Immature natural killer cell (primary cell): ENCODE measurements at places on chromosomes 1 and 21. TPM values are rescaled to one million over a fixed set of nuclear protein-coding genes. Genes with fewer than 3 reads are reported as not detected.

The INKA2 gene
- not detected for polyA plus RNA-seq

The PALMD gene
- polyA plus RNA-seq: not detected

The SPRR5 gene
- polyA plus RNA-seq: not detected

The PRAMEF6 gene
- polyA plus RNA-seq: not detected

The CTTNBP2NL gene
- not detected for polyA plus RNA-seq

The LEMD1 gene
- polyA plus RNA-seq: not detected

The MED8 gene
- polyA plus RNA-seq: 31.4 TPM

DNA sequence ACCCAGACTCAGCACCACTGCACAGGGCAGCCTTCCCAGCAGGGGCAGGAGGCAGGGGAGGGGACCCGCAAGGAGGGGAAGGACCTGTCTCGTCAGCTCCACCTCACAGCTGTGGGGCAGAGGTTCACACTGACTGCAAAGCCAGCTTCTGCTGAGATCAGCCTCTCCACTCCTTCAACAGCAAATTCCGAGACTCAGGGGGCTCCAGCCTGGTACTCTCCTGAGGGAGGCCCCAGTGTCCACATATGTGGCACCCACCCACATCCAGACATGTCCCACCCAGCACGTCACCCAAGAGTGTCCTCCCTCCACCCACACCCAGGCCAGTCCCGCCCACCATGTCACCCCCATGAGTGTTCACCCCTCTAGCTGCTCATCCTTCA is 329.5 kb downstream of the NPHP4 start:
- no peaks in the 10 kb centered on the region for H3K36me3 ChIP-seq
- no peaks in the 10 kb centered on the region for H3K27me3 ChIP-seq
- DNase-seq: no peak
- H3K4me1 ChIP-seq: no peaks in the 10 kb centered on the region

- peaks cover 13% of the 10 kb centered on the region for H3K36me3 ChIP-seq
- H3K27me3 ChIP-seq: no peaks in the 10 kb centered on the region
- H3K27ac ChIP-seq: no peak overlapping the region
- H3K4me1 ChIP-seq: peaks cover 47% of the 10 kb centered on the region
Measured at GRCh38 chr1:231550448-231550781, 21.9 kb downstream of the TSNAX start.

- no peak for DNase-seq
- H3K27me3 ChIP-seq: peaks cover 2% of the 10 kb centered on the region
- H3K27ac ChIP-seq: no peak overlapping the region
- H3K4me1 ChIP-seq: no peaks in the 10 kb centered on the region
Measured at GRCh38 chr1:218496561-218496960, 151.4 kb downstream of the TGFB2 start.

GRCh38 chr1:34125721-34126380 is 39.2 kb downstream of the CSMD2 start:
- H3K27ac ChIP-seq: no peak overlapping the region
- peaks cover 3% of the 10 kb centered on the region for H3K27me3 ChIP-seq

DNA sequence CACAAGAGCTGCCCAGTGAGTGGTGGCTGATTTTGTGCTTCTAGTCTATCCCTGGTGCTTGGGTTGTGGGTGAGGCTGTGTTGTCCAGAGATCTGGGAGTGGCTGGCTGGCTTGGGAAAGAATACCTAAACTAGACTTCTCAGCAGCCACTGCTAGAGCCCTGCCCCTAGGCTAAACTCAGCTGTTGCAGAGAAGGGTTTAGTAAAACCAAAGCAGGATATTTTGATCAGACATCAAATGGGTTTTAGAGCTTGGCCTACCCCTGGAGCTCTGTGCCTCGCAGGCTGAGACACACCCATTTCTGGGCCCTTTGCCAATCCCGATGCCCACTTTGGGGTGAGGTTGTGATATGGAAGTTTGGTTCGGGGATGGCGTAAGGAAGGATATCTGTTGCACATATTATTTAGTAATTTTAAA is 88.5 kb downstream of the UCK2 start:
- no peak overlapping the region for H3K27ac ChIP-seq
- DNase-seq: no peak
- peaks cover under 1% of the 10 kb centered on the region for H3K36me3 ChIP-seq
- H3K27me3 ChIP-seq: no peaks in the 10 kb centered on the region
- H3K4me3 ChIP-seq: no peak overlapping the region

GRCh38 chr1:61490924-61491323 is 234.0 kb downstream of the TM2D1 start:
- no peak overlapping the region for H3K27ac ChIP-seq
- no peaks in the 10 kb centered on the region for H3K4me1 ChIP-seq
- no peaks in the 10 kb centered on the region for H3K27me3 ChIP-seq
- no peaks in the 10 kb centered on the region for H3K36me3 ChIP-seq
- no peak for DNase-seq

DNA sequence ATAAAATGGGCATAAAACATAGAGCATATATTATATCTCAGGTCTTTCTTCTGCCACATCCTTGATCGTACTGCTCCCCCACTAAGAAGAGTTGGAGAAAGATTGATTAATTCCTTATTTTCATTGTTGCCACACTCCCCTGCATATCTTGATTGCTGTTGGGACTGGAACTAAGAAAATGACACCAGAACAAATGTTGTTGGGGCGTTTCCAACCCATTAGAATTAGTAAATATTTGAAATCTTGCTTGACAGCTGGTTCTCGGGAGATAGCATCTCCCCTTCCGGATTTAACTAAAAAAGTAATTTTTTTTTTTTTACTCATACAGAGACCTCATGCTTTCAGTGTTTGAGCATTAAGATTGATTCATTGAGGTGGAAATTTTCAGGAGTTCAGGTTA is 493.0 kb upstream of the PLXNA2 start:
- no peak for DNase-seq
- no peak overlapping the region for H3K27ac ChIP-seq
- no peaks in the 10 kb centered on the region for H3K36me3 ChIP-seq
- H3K4me3 ChIP-seq: no peak overlapping the region

DNA sequence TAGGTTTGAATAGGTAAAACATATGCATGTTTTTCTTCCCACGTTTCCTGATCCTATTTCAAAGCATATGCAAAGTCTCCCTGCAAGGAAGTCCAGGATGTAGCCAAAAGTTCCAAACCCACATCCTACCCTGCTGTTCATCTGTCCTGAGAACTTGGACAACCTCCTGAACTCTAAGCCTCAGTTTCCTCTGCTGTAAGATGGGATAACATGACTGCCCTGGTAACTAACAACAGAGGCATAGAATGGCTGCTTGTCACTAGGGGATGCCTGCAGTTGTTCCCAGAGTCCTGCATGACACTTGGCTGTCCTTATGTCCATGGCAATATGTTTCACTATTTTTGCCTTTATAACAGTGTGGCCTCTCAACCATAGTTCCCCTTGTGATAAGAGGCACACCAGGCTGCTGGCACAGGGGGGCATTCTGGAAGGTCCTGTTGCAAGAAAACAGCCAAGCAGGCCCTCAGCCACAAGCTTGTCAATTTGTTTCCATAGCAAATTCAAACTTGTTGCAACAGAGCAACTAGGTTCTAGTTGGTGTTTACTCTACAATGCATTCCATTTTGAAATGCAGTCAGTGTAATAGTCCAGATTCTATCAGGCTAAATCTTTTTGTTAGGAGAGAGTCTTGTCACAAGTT is 1.5 kb upstream of the HDGF start:
- H3K36me3 ChIP-seq: no peaks in the 10 kb centered on the region
- peaks cover 43% of the 10 kb centered on the region for H3K4me1 ChIP-seq
- H3K4me3 ChIP-seq: peak overlapping the region; percentile 93
- DNase-seq: no peak
- H3K27ac ChIP-seq: peak overlapping the region; percentile 95
- peaks cover 5% of the 10 kb centered on the region for H3K27me3 ChIP-seq

DNA sequence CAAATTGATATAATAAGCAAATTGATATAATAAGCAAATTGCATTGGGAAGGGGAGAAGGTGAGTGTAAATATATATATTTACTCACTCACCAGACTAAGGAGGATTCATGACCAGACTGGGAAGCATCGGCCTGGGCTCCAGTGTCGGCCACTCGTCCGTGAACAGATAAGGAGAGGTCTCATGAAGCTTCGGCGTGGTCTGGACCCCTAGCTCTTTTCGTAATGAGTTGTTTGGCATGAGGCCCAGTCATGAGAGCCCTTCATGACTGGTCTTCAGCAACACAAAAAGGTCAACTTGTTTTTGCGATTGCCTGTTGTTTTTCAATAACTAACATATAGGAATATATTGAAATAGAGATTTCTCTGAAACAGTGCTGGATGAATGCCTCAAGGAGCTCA is 222.9 kb upstream of the KCNK2 start:
- no peaks in the 10 kb centered on the region for H3K36me3 ChIP-seq
- H3K4me3 ChIP-seq: no peak overlapping the region
- H3K27me3 ChIP-seq: peaks cover 3% of the 10 kb centered on the region
- no peak for DNase-seq
- no peaks in the 10 kb centered on the region for H3K4me1 ChIP-seq
- H3K27ac ChIP-seq: no peak overlapping the region

- no peak for DNase-seq
- H3K27me3 ChIP-seq: peaks cover 4% of the 10 kb centered on the region
- H3K4me3 ChIP-seq: no peak overlapping the region
- H3K4me1 ChIP-seq: peaks cover 3% of the 10 kb centered on the region
- no peak overlapping the region for H3K27ac ChIP-seq
Measured at GRCh38 chr21:32800056-32800455, 28.5 kb upstream of the PAXBP1 start.

DNA sequence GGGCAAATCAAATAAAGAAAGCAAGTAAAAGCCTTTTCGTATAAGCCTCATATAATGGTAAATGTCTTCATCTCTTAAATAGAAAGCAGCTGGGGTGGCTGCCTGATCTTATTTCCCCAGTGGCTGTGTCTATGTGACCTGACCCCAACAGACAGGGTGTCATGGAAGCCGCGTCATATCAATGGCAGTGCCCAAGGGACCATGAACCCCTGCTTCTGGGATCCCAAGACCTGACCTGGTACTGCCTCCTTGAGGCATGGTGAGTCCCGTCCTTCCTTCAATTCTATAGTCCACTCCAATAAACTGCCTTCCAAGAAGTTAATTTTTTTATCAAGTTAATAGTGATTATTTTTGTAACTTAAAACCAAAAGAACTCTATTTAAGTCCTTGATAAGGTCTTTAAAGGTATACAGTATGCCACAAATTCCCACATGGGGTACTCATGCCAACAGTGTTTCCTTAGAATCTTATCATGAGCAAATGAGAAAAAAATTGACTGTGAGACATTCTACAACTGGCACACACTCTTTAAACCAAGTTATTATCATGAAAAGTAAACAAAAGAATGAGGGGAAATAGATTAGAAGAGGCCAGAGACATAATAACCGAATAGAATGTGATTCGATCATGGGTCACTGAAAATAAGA is 104.6 kb downstream of the ADSS2 start:
- H3K4me3 ChIP-seq: no peak overlapping the region
- H3K36me3 ChIP-seq: peaks cover 8% of the 10 kb centered on the region
- no peak overlapping the region for H3K27ac ChIP-seq
- H3K4me1 ChIP-seq: peaks cover 2% of the 10 kb centered on the region

DNA sequence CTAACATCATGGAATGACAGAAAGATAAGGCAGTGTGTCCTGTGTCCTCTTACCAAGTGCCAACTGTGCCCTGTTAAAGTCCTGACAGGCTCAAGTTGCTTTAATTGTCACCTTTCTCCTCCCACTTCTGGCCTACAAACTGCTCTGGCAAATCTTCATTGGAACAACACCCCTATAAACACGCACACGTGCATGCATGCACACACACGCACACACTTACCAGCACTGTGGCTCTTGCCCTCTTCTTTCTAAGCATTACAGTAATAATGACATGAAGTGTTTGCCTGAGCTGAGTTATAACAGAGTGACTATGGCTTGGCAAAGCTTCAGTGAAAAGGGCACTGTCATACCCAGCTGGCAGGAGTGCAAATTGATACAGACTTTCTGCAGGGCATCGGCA is 82.3 kb upstream of the SYT6 start:
- H3K4me3 ChIP-seq: no peak overlapping the region
- H3K27ac ChIP-seq: no peak overlapping the region
- peaks cover 4% of the 10 kb centered on the region for H3K27me3 ChIP-seq
- peaks cover 3% of the 10 kb centered on the region for H3K4me1 ChIP-seq

GRCh38 chr1:75672528-75673393 is 51.7 kb upstream of the ACADM start:
- no peak overlapping the region for H3K4me3 ChIP-seq
- no peaks in the 10 kb centered on the region for H3K4me1 ChIP-seq
- no peaks in the 10 kb centered on the region for H3K36me3 ChIP-seq
- H3K27me3 ChIP-seq: peaks cover 5% of the 10 kb centered on the region
- no peak overlapping the region for H3K27ac ChIP-seq

- H3K4me1 ChIP-seq: no peaks in the 10 kb centered on the region
- no peak for DNase-seq
- H3K36me3 ChIP-seq: no peaks in the 10 kb centered on the region
Measured at GRCh38 chr1:158017800-158018595, 24.6 kb downstream of the KIRREL1 start.

- no peak for DNase-seq
- no peak overlapping the region for H3K27ac ChIP-seq
Measured at GRCh38 chr1:69947837-69948236, 257.5 kb downstream of the LRRC40 start.

- no peak for DNase-seq
- H3K4me1 ChIP-seq: peaks cover 19% of the 10 kb centered on the region
Measured at GRCh38 chr1:173403996-173404395, 73.1 kb upstream of the PRDX6 start.

- H3K27me3 ChIP-seq: peaks cover 39% of the 10 kb centered on the region
- peaks cover 4% of the 10 kb centered on the region for H3K36me3 ChIP-seq
- peak overlapping the region; percentile 98 for H3K27ac ChIP-seq
- H3K4me3 ChIP-seq: peak overlapping the region; percentile 78
Measured at GRCh38 chr1:31939484-31940329, 1.5 kb upstream of the PTP4A2 start.

GRCh38 chr21:28522014-28522799 is 470.5 kb downstream of the LTN1 start:
- H3K27ac ChIP-seq: no peak overlapping the region
- peak; percentile 36 for DNase-seq
- H3K27me3 ChIP-seq: peaks cover 1% of the 10 kb centered on the region

GRCh38 chr1:50335036-50335435 is 88.2 kb downstream of the DMRTA2 start:
- H3K4me1 ChIP-seq: peaks cover 10% of the 10 kb centered on the region
- H3K27ac ChIP-seq: no peak overlapping the region
- H3K36me3 ChIP-seq: no peaks in the 10 kb centered on the region
- H3K27me3 ChIP-seq: no peaks in the 10 kb centered on the region
- no peak overlapping the region for H3K4me3 ChIP-seq
- no peak for DNase-seq
